RWPE2 (cell line): ENCODE measurements at places on chromosomes 2 and 18.

- DNase-seq = no peak
These were observed 144.3 kb upstream of the ERBB4 start for GRCh38 chr2:212682937-212683336.

GRCh38 chr2:225319872-225320271 lies 79.6 kb upstream of the NYAP2 start:
- DNase-seq = no peak

DNA sequence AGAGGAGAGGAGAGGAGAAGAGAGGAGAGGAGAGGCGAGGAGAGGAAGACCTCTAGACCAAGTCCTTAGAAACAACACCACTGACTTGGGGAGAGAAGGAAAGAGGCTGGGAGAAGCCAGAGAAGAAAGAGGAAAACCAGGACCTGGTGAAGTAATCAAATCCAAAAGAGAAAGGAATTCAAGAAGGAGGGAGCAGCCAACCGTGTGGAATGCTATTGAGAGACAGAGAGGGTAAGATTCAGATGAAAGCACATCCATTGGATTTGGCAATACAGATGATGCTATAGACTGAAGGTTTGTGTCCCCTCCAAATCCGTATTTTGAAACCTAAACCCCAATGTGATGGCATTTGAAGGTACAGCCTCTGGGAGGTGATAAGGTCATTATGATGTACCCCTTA lies 50.7 kb downstream of the GALNT14 start:
- DNase-seq = no peak

- no peak for DNase-seq
These were observed 105.7 kb downstream of the ACAA2 start for GRCh38 chr18:49707599-49707998.

- DNase-seq = no peak
These were observed 2.8 kb upstream of the GRHL1 start for GRCh38 chr2:9948721-9949120.

DNA sequence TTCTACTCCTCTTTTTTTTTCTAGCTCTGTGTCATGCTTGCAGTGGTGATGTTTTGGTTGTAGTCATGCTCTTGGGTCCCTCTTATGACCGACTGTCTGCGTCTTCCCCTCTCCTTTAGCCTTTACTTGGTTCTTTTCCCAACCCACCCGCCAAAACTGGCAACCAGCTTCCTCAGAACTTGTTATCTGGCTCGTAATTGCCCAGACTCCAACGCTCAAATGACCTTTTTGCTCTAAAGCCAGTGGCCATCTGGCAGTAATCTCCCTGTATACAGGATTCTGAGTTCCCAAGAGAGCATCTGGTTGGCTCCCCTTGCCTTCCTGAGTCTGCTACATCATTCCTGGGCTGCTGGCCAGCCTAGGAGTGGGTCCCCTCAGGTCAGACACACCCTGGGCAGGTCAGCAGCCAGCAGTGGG lies 147.2 kb downstream of the MGAT5 start:
- no peak for DNase-seq

DNA sequence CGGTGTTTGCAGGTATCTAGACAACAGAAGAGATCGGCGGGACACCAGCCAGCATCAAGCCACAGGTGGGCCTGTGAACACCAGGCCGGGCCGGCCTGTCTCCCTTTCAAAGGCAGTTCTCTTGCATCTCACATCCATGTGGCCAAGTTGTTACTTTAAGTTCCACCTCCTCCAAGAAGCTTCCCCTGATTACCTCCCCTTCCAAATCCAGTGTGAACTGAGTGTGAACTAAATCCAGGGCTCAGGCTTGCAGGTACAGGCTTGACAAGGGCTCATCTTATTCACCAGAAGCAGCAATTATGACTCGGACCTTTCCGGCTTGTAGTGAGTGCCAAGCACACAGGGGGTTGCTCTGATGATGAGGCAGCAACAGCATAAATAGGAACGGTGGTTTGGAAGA lies 3.9 kb downstream of the CRACDL start:
- DNase-seq = no peak

GRCh38 chr2:45909677-45910191 lies 258.3 kb downstream of the PRKCE start:
- DNase-seq = no peak

DNA sequence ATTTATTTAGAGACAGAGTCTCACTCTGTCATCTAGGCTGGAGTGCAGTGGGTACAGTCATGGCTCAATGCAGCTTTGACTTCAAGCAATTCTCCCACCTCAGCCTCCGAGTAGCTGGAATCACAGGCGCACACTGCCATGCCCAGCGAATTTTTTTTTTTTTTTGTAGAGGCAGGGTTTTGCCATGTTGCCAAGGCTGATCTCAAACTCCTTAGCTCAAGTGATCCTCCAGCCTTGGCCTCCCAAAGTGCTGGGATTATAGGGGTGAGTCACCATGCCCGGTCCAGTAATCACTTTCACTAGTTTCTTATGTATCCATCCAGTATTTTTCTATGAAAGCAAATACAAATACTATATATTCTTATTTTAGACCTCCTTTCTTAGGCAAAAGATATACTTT lies 24.0 kb downstream of the PRKAG3 start:
- DNase-seq = no peak

- DNase-seq = peak; percentile 45
These were observed at the start of gene CTNNA2 for GRCh38 chr2:79512442-79513401. Gene CTNNA2, plus strand, starts transcription at chr2:79513051.

DNA sequence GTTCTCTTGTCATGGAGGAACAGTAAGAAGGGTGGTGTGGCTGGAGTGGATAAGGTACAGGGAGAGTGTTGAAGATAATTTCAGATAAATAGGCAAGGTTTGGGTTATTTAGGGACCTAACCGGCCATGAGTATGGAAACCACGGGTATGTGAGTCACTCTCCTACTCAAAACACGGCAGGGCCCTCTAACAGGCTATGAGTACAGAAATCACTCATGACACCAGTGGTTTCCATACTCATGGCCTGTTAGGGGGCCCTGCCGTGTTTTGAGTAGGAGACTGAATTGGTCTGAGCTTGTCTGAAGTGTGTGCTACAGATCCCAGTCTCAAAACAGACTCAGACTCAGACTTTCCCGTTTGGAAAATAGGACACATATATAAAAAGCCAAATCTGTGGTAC lies 428.4 kb upstream of the HNMT start:
- no peak for DNase-seq

DNA sequence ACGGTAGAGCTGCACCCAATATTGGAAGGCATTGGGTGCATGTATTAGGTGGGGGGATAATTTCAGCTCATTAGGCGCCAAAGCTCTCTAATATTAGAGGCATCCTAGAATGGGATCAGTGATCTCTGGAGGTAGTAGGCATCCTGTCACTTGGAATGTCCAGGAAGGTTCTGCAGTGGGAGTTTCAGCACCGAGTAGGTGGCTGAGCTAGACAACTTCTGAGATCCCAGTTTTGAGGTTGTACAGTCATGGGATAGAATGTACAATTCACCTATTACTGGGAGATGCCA lies 210.9 kb downstream of the MYCN start:
- no peak for DNase-seq

DNA sequence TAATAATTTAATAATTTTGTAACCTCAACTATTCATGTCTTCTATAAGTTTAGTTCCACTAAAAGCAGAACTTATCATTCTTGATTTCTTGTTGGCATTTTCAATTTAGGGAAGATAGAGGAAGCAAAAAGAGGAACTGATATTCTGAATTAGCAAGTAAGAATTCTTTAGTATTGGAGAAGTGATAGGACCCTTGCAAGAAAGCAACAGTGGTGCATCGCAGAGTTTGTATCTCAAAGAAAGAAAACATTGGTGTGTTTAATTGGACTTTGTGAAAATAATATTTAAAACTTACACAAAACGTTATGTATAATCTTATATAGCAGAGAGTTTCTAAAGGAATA lies 36.5 kb upstream of the TNFRSF11A start:
- DNase-seq = no peak

- no peak for DNase-seq
These were observed 123.7 kb downstream of the ALPK2 start for GRCh38 chr18:58505181-58505580.

DNA sequence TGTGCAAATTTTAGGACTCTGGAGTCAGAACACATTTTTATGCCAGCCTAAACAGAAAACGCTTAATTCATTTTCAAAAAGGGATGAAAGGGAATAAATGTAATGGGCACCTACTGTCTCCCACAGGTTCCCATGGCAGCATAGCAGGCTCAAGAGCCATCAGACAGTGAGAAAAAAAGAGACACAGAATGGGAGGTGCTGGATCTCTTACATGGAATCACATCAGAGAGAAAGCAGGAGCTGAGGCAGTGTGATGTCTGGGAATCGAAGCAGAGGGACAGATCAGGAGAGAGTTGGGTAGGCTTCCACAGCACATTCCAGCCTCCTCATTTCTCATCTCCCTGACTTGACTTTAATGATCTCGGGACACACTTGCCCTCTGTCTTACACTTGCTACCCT lies 684.3 kb downstream of the KCNJ3 start:
- no peak for DNase-seq

- no peak for DNase-seq
These were observed 2.6 kb downstream of the ST3GAL5 start for GRCh38 chr2:85886141-85886540.

DNA sequence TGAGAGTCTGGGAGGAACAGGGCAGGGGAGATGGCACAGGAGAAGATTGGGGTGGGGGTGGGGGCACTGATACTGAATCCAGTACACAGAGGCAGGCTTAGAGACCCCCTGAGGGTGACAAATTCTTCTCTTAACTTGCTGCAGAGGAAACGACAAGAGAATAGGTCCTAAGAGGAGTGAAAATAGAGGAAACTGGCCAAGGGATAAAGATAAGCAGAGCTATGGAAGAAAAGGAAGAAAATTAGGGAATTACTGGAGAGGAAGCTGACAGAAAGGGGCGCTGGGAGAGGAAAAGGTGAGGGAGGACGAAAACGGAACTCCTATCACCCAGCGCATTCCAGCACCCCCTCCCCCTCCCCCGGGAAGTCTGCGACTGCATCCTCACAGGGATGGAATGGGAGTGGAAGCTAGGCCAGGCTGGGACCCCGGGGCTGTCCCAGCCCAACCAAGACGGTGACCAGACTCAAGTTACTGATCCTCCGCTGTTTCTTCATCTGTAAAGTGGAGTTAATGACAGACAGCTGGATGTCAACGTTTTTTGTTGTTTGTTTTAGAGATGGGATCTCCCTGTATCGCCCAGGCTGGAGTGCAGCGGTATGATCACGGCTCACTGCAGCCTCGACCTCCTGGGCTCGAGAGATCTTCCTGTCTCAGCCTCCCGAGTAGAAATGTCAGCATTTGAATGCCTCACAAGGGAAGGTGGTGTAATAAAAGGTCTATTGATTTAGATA lies 2.6 kb upstream of the EMX1 start:
- no peak for DNase-seq

GRCh38 chr2:3179208-3179607 lies 198.4 kb downstream of the EIPR1 start:
- no peak for DNase-seq

GRCh38 chr2:85644909-85645308 lies 23.1 kb downstream of the SFTPB start:
- DNase-seq = no peak

GRCh38 chr2:25831746-25832449 lies 46.4 kb downstream of the ASXL2 start:
- no peak for DNase-seq

DNA sequence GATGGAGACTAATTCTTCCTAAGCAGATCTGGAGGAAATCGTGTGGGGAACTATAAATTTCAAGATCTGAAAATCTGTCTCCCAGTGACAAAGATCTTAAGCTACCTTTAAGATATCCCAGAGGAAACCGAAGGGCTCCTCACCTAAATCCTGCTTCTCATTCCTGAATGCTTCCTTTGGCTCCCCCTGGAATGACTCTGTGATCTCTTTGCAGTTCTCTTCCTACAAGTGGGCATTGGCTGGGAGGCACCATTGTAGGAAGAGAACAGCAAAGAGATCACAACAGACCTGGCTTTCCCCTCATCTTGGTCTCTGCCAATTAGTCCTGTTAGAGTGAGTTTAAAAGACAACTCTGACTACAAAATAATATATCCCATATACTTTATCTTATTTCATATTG lies 70.0 kb upstream of the KCNH7 start:
- no peak for DNase-seq

DNA sequence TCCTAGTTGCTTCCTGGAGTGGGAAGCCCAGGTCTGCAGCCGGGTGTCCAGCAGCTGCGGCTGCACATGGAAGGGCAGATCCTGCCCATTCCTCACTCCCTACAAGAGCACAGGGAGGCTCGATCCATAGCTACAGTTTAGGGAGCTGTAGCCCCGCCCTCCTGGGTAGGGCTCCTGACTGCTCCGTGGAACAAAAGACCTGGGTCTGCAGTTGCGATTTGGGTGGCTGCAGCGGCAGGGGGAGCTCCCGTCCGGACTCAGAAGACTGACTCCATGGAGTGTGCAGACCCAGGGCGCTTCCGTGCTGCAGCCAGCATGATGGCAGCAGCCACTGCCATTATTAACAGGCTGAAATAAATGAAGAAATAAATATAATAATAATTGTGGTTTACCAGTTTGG lies 157.3 kb downstream of the CTNNA2 start:
- no peak for DNase-seq

GRCh38 chr2:191611614-191612013 lies 66.3 kb upstream of the NABP1 start:
- DNase-seq = no peak

DNA sequence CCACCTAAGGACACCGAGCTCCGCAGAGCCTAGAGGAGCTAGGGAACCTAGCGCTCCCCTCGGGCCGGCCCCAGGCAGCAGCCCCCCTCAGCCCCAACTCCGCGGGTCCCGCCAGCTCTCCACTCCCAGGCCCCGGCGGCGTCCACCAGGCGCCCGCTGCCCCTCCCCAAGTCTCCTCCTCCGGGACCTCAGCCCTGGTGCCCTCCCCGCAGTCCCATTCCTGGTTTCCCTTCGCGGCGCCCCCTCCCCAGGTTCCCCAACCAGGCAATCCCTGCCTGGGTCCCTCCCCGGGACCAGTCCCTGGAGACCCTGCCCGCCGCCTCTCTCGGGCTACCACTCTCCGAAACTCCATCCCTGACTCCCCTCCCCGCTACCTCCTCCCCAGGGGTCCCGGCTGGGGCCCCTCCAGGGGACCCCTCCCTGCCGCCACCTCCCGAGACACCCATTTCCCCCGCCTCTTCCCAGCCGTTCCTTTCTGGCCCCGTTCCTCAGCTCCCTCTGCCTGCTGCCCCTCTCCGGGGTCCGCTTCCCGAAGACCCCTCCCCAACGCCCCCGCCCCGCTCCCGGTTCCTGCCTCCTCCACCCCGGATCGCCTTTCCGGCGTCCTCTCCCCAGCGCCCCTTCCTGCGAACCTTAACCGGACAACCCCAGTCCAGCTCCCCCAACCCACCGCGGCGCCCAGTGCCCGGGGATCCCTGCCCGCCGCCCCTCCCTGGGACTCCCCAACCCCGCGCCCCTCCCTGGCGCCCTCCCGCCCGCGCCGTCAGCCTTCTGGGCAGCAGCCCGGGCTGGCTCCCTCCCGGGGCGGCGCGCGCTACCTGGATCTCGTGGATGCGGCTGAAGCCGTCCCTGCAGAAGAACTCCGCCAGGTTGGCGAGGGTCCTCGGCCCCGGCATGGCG lies 678 bp downstream of the CYP27C1 start:
- no peak for DNase-seq

GRCh38 chr18:76850112-76850511 lies 27.8 kb downstream of the ZNF236 start:
- DNase-seq = no peak
